ENCODE measurements at places on chromosomes 6 and 20.

DNA sequence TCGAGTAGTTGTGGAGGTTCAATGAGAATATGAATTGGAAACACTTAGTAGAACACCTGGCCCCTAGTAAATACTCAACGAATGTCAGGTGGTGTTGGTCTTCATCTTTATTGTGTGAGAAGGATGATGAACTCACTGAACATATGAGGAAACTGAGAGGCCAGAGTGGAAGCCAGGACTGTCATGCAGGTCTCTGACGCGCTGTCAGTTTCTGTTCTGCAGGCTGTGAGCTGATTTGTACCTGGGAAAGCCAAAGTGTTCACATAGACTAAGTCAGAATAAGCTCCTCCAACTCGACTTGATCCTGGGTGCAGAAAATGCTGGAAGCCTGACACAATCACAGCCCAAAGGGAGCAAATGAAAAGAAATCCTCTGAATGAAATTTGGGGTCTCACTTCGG lies 222.2 kb downstream of the LY86 start:
- no peak for DNase-seq

- no peak for DNase-seq
Observed at GRCh38 chr6:78492351-78493017, 374.9 kb upstream of the IRAK1BP1 start.

DNA sequence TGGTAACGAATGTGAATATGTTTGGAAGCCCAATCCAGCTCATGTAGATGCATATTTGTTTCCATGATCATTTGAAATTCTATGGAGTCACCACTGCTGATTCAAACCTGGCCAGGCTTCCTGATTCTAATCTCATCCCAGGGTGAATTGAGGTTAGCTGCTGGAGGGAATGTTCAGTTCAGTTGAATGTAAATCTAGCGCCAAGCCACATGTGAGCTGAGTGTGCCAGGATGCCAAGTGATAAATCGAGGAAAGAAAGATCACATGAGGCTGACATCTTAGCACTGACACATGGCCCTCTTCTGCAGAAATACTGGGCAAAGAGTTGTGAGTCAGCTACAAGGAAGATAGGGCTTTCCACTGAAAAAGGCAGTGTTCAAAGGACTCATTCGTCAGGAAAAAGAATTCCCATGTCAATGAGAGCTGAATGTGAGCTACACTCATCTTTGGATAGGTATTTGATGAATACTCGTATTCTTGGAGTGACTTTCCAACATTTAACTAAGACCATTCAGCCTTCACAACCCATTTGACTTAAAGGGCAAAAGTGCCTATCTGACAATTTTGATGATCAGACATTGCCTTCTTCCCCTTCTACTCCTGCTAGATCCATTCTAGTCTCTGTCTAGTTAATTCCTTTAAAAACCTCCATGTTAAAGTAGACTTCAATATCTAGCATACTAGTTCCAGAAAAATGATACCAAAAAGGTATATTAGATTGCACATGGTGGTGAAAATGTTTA lies 172.1 kb downstream of the MTFR2 start:
- DNase-seq, result no peak

- DNase-seq, result no peak
Observed at GRCh38 chr20:33773412-33774089, 37.6 kb upstream of the CHMP4B start.

DNA sequence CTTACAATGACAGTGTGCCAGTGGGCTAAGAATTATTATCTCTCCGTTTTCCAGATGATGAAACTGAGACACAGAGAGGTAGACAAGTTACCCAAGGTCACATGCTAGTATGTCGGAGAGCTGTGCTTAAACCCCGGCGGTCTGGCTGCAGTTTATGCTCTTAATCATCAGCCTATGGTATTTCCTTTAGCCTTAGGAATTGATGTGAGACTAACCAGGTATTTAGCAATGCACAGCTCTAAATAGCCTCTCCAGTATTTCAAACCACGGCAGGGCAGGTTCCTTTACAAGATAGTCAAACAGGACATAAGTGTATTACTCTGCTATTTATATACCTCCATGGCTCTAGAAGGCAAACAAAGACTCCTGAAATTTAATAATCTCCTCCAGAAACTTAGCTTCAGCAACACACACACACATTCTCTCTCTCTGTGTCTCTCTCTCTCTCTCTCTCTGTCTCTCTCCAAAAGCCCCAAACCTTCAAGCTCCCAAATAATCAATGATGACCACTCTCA lies 142.0 kb upstream of the ZNF217 start:
- DNase-seq, result no peak

Measured in hypothalamus (tissue), 51 donors.